Osteoblast (primary cell): ENCODE measurements at places on chromosomes 13 and 19. TPM values are rescaled to one million over a fixed set of nuclear protein-coding genes. Genes with fewer than 3 reads are reported as not detected.

Gene ZIC5
- not detected in 2 replicates for total RNA-seq

Gene CALR3
- total RNA-seq, result not detected in 2 replicates

Gene LYPD3
- total RNA-seq, result 0.88 TPM in 1 of 2 replicates, not detected in the other

Gene KIR2DL1
- total RNA-seq, result not detected in 2 replicates

Gene ZNF160
- 47.7 and 51.8 TPM in 2 replicates for total RNA-seq

Gene RFX1
- 2.4 and 2.5 TPM in 2 replicates for total RNA-seq

Gene ZNF20
- total RNA-seq, result 6.9 and 9.4 TPM in 2 replicates

Gene PEAK3
- under 0.01 TPM in 1 of 2 replicates, not detected in the other for total RNA-seq

Gene ZNF738
- total RNA-seq, result 2.9 and 3.2 TPM in 2 replicates

Gene CYP2A13
- total RNA-seq, result not detected in 2 replicates

Gene FAM216B
- under 0.01 TPM in 1 of 2 replicates, not detected in the other for total RNA-seq

GRCh38 chr13:111526922-111527321, 206.5 kb downstream of the TEX29 start:
- H3K36me3 ChIP-seq, result no peaks in the 10 kb centered on the region
- H3K4me1 ChIP-seq, result no peaks in the 10 kb centered on the region
- no peak for DNase-seq
- H3K4me3 ChIP-seq, result no peak overlapping the region
- no peaks in the 10 kb centered on the region for H3K27me3 ChIP-seq
- no peak overlapping the region for H3K27ac ChIP-seq

- H3K27ac ChIP-seq, result no peak overlapping the region
- no peaks in the 10 kb centered on the region for H3K4me1 ChIP-seq
- no peak for DNase-seq
- H3K4me3 ChIP-seq, result no peak overlapping the region
Observed at GRCh38 chr13:43343645-43344044, 320.3 kb downstream of the DNAJC15 start.

GRCh38 chr13:44268980-44269379, 104.6 kb upstream of the SERP2 start:
- H3K27ac ChIP-seq, result no peak overlapping the region
- peaks cover 52% of the 10 kb centered on the region for H3K4me1 ChIP-seq
- no peak for DNase-seq
- H3K36me3 ChIP-seq, result no peaks in the 10 kb centered on the region
- H3K4me3 ChIP-seq, result no peak overlapping the region
- H3K27me3 ChIP-seq, result no peaks in the 10 kb centered on the region

GRCh38 chr13:23984546-23984945, 87.2 kb upstream of the C1QTNF9B start:
- DNase-seq, result no peak
- no peak overlapping the region for H3K27ac ChIP-seq
- H3K4me3 ChIP-seq, result no peak overlapping the region
- H3K36me3 ChIP-seq, result no peaks in the 10 kb centered on the region
- H3K4me1 ChIP-seq, result peaks cover 16% of the 10 kb centered on the region
- H3K27me3 ChIP-seq, result no peaks in the 10 kb centered on the region

- peak; percentile 60 for DNase-seq
- H3K36me3 ChIP-seq, result peaks cover 3% of the 10 kb centered on the region
- no peaks in the 10 kb centered on the region for H3K4me1 ChIP-seq
- no peak overlapping the region for H3K4me3 ChIP-seq
- H3K27ac ChIP-seq, result no peak overlapping the region
- H3K27me3 ChIP-seq, result no peaks in the 10 kb centered on the region
Observed at GRCh38 chr19:19911150-19911549, 10.4 kb downstream of the ZNF93 start.

DNA sequence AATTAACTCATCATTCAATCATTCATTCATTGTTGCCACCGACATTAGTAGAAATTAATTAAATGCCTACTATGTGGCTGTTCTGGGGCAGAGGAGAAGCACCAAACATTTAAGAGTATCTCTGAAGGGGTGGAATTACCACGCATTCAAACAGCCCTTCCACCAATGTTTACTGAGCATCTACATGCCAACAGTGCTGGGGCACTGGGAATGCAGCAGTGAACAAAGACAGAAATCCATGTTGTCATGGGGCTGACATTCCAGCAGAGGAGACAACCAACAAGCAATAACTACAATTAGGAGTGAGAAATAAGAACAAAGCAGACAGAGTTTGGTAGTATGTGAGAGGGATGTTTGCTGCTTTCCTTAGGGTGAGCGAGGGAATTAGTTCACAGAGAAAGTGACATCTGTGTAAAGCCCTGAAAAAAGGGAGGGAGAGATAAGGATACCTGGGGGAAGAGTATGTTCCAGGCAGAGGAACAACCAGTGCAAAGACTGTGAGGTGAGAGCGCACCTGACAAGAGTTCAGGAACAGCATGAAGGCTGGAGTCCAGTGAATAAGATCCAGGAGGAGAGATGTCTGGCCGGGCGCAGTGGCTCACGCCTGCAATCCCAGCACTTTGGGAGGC, 1.3 kb upstream of the PAK4 start:
- H3K4me3 ChIP-seq, result no peak overlapping the region
- no peaks in the 10 kb centered on the region for H3K27me3 ChIP-seq
- DNase-seq, result peak; percentile 34
- no peaks in the 10 kb centered on the region for H3K36me3 ChIP-seq
- H3K4me1 ChIP-seq, result peaks cover 25% of the 10 kb centered on the region

- no peaks in the 10 kb centered on the region for H3K4me1 ChIP-seq
- H3K4me3 ChIP-seq, result no peak overlapping the region
- no peaks in the 10 kb centered on the region for H3K27me3 ChIP-seq
- DNase-seq, result no peak
- H3K27ac ChIP-seq, result no peak overlapping the region
- H3K36me3 ChIP-seq, result peaks cover 1% of the 10 kb centered on the region
Observed at GRCh38 chr13:79557666-79558065, 76.7 kb downstream of the NDFIP2 start.

- no peak overlapping the region for H3K27ac ChIP-seq
- peaks cover 8% of the 10 kb centered on the region for H3K36me3 ChIP-seq
- no peaks in the 10 kb centered on the region for H3K27me3 ChIP-seq
Observed at GRCh38 chr19:3392480-3392879, 26.1 kb downstream of the NFIC start.

DNA sequence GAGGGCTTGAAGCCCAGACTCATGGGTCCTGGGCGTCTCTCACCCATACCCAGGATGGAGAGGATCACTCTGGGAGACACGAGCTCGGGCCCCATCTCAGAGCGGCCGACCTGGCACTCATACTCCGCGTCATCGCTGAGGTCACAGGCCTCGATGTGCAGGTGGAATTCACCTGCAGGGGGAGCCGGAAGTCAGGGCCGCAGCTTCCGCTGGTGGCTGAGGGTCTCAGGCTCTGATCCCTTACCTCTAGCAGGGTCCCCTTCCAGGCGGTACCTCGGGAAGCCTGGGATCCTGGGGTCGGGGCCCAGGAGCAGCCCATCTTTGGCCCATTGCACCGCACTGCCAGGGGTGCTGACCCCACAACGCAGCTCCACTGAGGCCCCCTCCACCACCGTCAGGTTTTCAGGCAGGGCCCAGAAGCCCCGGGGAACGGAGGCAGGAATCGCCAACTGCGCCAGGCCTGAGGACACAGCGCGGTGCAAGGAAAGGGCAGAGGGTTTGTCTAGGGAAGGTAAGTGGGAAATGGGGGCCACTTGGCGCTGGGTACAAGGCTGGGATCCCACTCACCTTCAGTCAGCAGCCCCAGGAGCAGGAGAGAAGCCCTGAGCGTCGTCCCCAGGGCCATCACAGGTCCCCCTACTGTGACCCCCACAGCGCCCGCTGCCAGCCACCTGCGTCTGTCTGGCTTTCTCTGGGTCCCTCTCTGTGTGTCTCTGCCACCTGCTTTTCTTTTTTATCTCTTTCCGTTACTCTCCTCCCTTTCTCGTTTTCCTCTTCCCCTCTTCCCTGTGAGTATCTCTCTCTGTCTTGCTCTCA, 883 bp downstream of the NPHS1 start:
- H3K36me3 ChIP-seq, result no peaks in the 10 kb centered on the region
- H3K27ac ChIP-seq, result no peak overlapping the region
- peaks cover 36% of the 10 kb centered on the region for H3K27me3 ChIP-seq
- no peak overlapping the region for H3K4me3 ChIP-seq
- DNase-seq, result no peak

- no peak overlapping the region for H3K4me3 ChIP-seq
- no peaks in the 10 kb centered on the region for H3K27me3 ChIP-seq
- no peak for DNase-seq
- peaks cover 16% of the 10 kb centered on the region for H3K4me1 ChIP-seq
- no peaks in the 10 kb centered on the region for H3K36me3 ChIP-seq
Observed at GRCh38 chr13:51556740-51557139, 27.5 kb upstream of the WDFY2 start.

DNA sequence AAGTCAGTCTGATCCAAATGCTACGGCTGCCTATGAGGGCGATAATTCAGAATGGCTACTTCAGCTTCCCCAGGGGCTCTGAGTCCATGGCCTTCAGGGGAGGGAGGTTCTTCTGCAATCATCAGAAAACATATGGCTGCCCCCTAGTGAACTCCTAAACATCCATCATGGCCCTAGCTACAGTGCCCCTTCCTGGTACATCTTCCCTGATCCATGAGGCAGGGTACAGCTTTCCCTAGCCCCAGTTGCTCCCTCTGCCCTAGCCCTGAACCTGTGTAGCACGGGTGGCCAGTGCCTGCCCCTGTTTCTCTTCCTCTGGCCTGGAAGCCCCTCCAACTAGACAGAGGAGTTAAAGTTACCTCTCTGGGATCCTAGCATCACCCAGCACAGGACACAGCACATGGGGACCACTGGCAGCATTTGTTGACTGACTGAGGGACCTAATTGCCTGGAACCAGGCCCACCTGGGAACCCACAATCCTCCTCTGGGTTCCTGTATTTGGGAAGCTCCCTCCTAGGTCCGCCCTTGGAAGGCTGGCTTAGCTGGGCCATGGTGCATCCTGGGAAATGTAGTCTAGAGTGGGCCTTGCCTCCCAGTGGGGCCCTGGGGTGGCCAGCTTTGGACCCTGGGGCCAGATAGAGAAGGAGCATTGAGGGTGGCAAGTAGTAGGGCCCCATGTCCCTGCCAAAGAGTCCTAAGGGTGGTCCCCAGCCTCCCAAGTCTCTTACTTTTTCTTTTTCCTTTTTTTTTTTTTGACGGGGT, 17.7 kb upstream of the SEMA6B start:
- no peak overlapping the region for H3K4me3 ChIP-seq
- no peaks in the 10 kb centered on the region for H3K36me3 ChIP-seq
- peaks cover 36% of the 10 kb centered on the region for H3K27me3 ChIP-seq
- peaks cover 12% of the 10 kb centered on the region for H3K4me1 ChIP-seq
- peak; percentile 95 for DNase-seq
- H3K27ac ChIP-seq, result no peak overlapping the region

- H3K4me1 ChIP-seq, result no peaks in the 10 kb centered on the region
- no peaks in the 10 kb centered on the region for H3K27me3 ChIP-seq
- no peak overlapping the region for H3K4me3 ChIP-seq
- no peak overlapping the region for H3K27ac ChIP-seq
- no peak for DNase-seq
- no peaks in the 10 kb centered on the region for H3K36me3 ChIP-seq
Observed at GRCh38 chr13:84118839-84119409, 236.7 kb upstream of the SLITRK1 start.

- H3K27me3 ChIP-seq, result peaks cover 27% of the 10 kb centered on the region
- H3K4me3 ChIP-seq, result no peak overlapping the region
- H3K4me1 ChIP-seq, result peaks cover 8% of the 10 kb centered on the region
- no peak overlapping the region for H3K27ac ChIP-seq
- H3K36me3 ChIP-seq, result no peaks in the 10 kb centered on the region
Observed at GRCh38 chr13:51063909-51064308, 47.2 kb downstream of the C13orf42 start.

- no peak overlapping the region for H3K4me3 ChIP-seq
- no peak overlapping the region for H3K27ac ChIP-seq
- H3K27me3 ChIP-seq, result no peaks in the 10 kb centered on the region
Observed at GRCh38 chr13:104057861-104058260, 991.6 kb upstream of the SLC10A2 start.

- no peaks in the 10 kb centered on the region for H3K27me3 ChIP-seq
- peak overlapping the region; percentile 99 for H3K27ac ChIP-seq
- H3K4me3 ChIP-seq, result no peak overlapping the region
- H3K36me3 ChIP-seq, result no peaks in the 10 kb centered on the region
- H3K4me1 ChIP-seq, result peaks cover 64% of the 10 kb centered on the region
Observed at GRCh38 chr13:98480915-98481877, 95.7 kb downstream of the STK24 start.

DNA sequence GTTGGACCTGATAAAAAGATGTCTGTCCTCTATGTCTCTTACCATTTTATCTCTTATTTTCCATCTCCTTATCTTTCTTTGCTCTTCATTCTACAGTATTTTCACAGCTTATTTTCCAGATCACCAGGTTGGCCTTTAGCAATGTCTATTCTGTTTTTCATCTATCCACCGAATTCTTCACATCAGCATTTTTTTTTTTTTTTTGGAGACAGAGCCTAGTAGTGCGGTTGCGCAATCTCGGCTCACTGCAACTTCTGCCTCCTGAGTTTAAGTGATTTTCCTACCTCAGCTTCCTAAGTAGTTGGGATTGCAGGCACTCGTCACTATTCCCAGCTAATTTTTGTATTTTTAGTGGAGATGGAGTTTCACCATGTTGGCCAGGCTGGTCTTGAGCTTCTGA, 49.0 kb downstream of the DNAJC15 start:
- no peak for DNase-seq
- H3K27ac ChIP-seq, result no peak overlapping the region
- peaks cover 9% of the 10 kb centered on the region for H3K36me3 ChIP-seq
- H3K4me3 ChIP-seq, result no peak overlapping the region
